ENCODE measurements at places on chromosomes 5 and 9.

DNA sequence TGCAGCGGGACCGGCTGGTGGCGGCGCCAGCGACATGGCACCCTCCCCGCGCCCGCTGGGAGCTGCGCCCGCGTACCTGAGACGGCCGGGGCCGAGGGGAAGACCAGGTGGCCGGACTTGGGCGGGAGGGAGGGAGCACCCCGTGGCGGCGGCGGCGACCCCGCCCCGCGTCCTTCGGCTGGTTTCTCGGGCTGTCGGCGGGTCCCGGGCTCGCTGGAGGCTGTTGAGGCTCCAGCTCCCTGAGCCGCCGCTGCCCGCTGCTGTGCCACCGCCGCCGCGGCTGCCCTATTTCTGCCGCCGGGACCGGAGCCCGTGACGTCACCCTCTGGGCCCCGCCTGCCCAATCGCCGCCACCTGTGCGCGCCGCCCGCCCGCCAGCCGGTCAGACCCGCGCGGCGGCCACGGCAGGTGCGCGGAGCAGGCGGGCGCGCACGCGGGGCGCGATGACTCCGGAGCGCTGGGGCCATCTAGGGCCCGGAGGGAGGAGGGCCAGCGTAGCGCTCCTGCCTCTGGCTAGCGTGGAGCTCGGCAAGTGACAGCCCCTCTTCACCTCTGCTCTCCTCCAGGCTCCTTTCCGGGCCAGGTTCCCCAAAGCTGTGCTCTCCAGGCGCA, at the start of gene FSTL4:
FSTL4 (minus strand) TSS at position 293 of the 612 bp plus-strand sequence.
- peaks cover 34% of the 10 kb centered on the region for H3K4me1 ChIP-seq
- H3K27ac ChIP-seq, result no peak within 1 kb of the TSS
- peak within 1 kb of the TSS; percentile 61 for H3K4me3 ChIP-seq
- peaks cover 87% of the 10 kb centered on the region for H3K27me3 ChIP-seq
- no peak for DNase-seq

DNA sequence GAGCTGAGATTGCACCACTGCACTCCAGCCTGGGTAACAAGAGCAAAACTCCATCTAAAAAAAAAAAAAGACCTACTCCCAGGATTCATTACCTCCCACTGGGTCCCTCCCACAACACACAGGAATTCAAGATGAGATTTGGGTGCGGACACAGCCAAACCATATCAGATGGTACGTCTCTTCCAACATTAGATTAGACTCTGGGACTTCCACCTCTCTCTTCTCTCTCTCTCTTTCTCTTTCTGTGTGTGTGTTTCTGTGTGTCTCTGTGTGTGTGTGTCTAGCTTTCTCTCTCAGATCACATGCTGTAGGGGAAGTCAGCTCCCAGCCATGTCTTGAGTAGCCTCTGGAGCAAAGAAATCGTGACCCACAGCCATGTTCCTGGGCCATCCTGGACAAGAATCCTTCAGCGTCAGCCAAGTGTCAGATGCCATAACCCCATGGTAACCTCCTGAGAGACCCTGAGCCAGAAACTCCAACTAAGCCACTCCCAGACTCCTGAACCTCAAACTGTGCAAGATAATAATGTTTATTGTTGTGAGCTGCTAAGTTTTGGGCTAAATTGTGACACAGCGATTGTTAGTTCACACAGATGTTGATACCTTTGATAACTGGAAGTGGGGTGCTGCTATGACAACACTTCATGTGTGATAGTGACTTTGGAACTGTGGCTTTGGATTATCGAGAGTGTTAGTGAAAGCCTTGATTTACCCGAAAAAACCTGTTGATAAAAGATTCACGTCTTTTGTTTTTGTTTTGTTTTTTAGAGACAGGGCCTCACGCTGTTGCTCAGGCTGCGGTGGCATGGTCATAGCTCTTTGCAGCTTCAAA, 4.1 kb upstream of the CMBL start:
- no peak overlapping the region for H3K4me3 ChIP-seq
- no peak overlapping the region for H3K27ac ChIP-seq
- no peaks in the 10 kb centered on the region for H3K36me3 ChIP-seq
- no peaks in the 10 kb centered on the region for H3K27me3 ChIP-seq
- peaks cover 10% of the 10 kb centered on the region for H3K4me1 ChIP-seq

GRCh38 chr9:76257311-76257710, 136.9 kb downstream of the RFK start:
- no peaks in the 10 kb centered on the region for H3K36me3 ChIP-seq
- no peak overlapping the region for H3K4me3 ChIP-seq
- peak overlapping the region; percentile 68 for H3K27ac ChIP-seq
- H3K27me3 ChIP-seq, result no peaks in the 10 kb centered on the region
- DNase-seq, result peak; percentile 43

- peaks cover 80% of the 10 kb centered on the region for H3K4me1 ChIP-seq
- no peak overlapping the region for H3K4me3 ChIP-seq
- peaks cover 15% of the 10 kb centered on the region for H3K36me3 ChIP-seq
- no peaks in the 10 kb centered on the region for H3K27me3 ChIP-seq
Observed at GRCh38 chr5:32278406-32278805, 34.3 kb downstream of the MTMR12 start.

- H3K27me3 ChIP-seq, result no peaks in the 10 kb centered on the region
- H3K4me3 ChIP-seq, result no peak overlapping the region
- peaks cover 44% of the 10 kb centered on the region for H3K4me1 ChIP-seq
- DNase-seq, result peak; percentile 27
Observed at GRCh38 chr9:77512876-77513275, 135.2 kb downstream of the GNA14 start.

- H3K36me3 ChIP-seq, result no peaks in the 10 kb centered on the region
- H3K4me1 ChIP-seq, result no peaks in the 10 kb centered on the region
- H3K27ac ChIP-seq, result no peak overlapping the region
- no peak overlapping the region for H3K4me3 ChIP-seq
- H3K27me3 ChIP-seq, result no peaks in the 10 kb centered on the region
Observed at GRCh38 chr5:101346447-101346846, 443.4 kb upstream of the ST8SIA4 start.

All from left ventricle myocardium inferior (tissue), 1 donor.